ENCODE measurements at places on chromosomes 4 and X. TPM values are rescaled to one million over a fixed set of nuclear protein-coding genes. Genes with fewer than 3 reads are reported as not detected.
A peak's percentile ranks its signal among the peaks of the same experiment; 100 is the strongest.

DNA sequence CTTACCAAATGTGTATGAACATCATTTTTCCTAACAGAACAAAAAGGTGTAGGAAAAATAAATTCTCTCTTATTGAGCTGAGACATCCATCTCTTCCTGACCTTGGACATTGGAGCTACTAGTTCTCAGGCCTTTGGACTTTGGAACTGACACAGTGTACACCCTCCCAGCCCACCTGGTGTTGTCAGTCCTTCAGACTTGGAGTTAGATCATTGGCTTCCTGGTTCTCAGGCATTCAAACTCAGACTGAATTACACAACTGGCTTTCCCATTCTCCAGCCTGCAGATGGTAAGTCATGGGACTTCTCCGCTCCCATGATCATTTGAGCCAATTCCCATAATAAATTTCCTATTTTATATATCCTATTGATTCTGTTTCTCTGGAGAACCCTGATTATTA, 84.8 kb upstream of the EDNRA start:
- DNase-seq: no peak

DNA sequence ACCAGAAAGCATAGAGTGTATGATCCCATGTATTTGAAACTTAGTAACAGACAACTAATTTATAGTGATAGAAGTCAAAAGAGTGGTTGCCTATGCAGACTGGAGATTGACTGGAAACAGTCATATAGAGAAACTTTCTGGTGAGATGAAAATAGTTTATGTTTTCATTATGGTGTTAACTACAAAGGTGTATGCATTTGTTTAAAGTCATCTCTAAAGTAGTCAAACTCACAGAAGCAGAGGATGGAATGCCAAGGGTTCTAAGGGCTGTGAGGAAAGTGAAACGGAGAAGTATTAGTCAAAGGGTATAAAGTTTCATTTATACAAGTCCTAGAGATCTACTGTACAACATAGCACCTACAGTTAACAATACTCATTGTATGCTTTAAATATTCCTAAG, 45.8 kb downstream of the ENOX2 start:
- DNase-seq: no peak

DNA sequence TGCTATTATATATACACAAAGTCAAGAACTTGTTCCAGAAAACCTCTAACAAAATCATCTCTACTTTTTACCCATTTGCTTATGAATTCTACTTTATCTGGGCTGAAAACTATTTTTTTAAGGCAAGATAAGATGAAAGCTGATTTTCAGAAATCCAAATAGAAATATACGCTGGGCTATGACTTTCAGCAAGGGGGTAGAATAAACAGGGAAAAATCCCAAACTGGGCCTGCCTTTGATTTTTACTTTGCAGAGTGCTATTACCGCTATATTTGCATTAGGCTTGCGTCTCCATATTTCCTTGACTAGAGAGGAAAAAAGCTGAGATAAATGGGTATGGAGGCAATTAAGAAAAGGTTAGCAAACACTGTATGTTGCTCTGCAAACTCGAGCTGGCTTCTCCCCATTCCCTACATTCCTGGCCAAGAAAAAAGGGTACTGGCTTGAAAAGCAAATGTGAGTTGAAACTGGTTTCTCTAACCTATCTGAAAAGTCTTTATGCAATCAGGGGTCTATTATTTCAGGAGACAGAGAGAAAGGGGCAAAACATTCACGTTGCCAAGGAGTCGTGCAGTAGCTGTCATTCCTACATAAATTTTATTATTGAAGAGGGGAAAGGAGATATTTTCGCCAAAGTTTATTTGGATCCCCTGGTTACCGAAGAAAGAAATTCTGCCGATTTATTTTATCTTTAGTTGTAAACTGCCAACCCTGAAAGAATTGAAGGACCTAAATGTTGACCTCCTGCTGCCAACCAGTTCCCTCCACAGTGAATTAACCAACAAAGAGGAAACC, 2.2 kb downstream of the TMEM47 start:
- no peak for DNase-seq

GRCh38 chr4:170723171-170723570, 633.4 kb upstream of the AADAT start:
- no peak for DNase-seq

GRCh38 chr4:14165222-14165920, 537.8 kb upstream of the BOD1L1 start:
- no peak for DNase-seq

DNA sequence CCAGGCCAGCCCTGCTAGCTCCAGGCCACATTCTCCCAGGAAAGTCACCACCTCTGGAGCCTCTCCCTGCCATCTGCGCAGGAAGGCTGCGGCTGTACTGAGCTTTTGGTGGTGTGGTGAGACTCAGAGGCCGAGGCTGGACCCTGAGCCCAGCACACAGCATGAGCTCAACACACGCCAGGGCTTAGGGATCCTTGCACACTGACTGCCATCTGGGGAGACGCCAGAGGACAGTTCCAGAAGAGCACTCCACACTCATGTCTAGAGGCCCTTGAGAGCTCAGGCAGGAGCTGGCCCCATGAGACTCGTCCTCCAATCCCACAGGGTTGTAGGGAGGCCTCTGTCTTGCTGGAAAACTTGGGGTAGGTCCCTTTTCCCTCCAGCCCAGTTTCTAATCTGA, 40.6 kb downstream of the ABLIM2 start:
- no peak for DNase-seq

DNA sequence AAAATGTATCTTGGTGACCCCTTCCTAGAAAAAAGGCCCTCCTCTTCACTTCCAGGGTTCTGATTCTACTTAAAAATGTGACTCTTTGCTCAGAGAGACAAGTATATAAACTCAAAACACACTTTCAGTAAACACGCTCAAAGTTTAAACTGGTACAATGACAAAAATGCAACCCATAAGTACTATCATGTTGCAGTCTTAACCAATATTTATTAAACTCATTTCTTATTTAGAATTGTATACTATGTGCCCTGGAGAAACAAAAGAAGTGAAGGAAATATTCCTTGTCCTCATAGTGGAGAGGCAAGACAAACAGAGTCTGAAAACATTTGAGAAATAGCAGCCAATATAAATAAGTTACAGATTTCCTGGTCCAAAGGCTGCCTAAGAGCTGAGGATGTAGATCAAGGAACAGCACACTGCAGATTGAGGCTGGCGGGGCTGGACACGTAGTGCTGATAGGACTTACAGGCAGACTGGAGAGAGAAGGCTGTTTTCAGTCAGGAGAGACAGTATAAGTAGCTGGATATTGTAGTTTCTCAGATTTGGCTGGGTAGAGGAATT, 39.1 kb upstream of the ANXA3 start:
- no peak for DNase-seq

DNA sequence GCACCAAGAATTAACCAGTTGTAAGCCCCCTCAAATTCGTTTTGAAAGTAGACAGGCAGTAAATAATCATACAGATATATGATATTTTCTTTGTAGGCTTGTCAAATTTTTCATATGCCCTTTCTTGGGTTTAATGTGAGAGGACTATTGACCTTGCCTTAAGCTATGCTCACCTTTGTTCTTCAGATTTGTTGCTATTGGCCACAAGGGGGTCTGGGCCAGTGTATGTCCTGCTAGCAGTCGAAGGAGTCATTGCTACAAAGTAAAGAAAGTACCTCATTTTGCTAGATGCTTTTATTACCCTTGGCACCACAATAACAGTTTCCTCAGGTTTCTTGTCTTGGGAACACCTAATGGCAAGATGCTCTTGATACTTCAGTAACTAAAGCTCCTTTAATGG, 51.7 kb downstream of the IGSF1 start:
- no peak for DNase-seq

DNA sequence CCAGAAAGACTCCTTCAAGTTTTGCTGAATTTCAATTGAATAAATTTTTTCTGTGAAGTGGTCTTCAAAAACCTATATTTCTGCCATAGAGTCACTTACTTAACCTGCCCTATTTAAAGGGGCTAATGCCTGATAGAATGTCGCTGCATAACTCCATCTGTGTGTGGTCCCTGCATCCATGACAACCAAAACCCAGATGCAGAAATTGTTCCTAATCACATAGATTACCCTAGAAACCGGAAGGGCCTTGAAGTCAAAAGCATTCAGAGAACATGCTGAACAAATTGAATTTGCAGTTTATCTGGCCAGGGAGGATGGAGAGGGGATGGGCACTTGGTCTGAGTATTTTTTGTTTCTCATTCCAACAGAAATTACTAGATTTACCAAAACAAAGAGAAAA, 1.5 kb upstream of the PARM1 start:
- DNase-seq: no peak

GRCh38 chr4:173056710-173057109, 111.9 kb upstream of the GALNT7 start:
- DNase-seq: no peak

- no peak for DNase-seq
These were observed 446.8 kb downstream of the TRAM1L1 start for GRCh38 chr4:116638592-116638991.

- no peak for DNase-seq
These were observed 779.0 kb upstream of the INTU start for GRCh38 chr4:126853715-126854114.

- peak; percentile 67 for DNase-seq
These were observed 16.4 kb upstream of the NKRF start for GRCh38 chrX:119622356-119623232.

- peak; percentile 51 for DNase-seq
These were observed 82.3 kb downstream of the FREM3 start for GRCh38 chr4:143617994-143618679.

DNA sequence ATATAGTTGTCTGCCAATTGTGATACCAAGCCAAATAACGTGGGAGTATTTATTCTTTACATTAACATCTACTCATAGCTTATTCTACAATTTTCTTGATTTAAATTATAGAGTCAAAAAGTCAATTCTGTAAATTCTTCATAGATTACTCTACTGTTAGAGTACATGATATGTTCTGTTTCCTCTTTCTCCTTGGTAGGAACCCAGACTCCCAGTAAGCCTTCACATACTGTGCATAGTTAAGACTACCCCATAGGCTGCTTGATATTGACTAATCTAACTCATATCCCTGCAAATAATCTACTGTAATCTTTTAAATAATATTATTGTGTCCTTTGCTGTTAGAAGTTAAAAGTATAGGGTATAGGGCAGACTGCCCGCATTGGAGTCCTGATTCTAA, 35.4 kb downstream of the BANK1 start:
- DNase-seq: no peak

DNA sequence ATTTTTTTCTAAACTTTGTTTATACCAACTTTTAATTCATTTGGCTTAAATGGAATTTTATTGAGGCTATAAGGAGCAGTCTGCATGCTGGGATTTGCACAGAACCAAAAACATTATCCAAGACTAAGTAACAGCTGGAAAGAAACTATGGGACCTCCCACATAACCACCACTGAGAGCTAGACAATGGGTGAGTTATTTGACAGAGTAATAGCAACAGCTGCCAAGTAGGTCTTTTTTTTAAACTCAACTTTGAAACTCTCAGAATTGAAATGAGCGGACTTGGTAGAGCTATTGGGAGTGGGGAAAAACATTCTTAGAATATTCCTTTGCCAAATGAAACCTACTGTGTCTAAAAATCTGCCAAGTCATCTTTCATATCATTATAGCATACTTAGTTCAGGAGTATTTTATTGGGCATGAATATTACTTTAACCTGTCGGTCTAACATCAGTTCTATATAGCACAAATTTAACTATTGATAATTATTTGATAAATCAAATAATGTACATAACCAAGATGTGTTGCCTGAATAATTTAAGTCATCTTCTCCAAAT, 1428.0 kb downstream of the PCDH7 start:
- DNase-seq: no peak

DNA sequence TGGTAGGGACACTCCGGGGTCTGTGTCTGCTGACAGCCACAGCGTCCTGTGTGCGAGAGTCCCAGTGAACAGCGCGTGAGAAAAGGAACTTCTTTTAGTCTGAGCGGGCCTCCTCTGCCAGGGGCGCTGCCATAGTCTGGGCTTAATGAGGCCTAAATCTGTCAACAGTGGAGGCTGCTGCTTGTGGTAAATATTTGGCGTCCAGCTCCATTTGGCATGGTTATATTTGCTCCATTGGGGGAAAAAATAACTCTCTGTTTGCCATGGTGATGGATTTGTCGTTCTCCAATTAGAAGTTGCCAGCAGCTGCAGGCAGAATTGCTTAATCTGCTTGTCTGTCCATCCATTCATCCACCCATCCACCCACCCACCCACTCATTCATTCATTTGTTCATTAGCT, 71.4 kb upstream of the PSAPL1 start:
- DNase-seq: no peak

- no peak for DNase-seq
These were observed 99.1 kb downstream of the AFF1 start for GRCh38 chr4:87033902-87034301.

- peak; percentile 63 for DNase-seq
These were observed 84.3 kb downstream of the REPS2 start for GRCh38 chrX:17030580-17031270.

GRCh38 chr4:143189528-143189927, 4.8 kb downstream of the USP38 start:
- DNase-seq: no peak

DNA sequence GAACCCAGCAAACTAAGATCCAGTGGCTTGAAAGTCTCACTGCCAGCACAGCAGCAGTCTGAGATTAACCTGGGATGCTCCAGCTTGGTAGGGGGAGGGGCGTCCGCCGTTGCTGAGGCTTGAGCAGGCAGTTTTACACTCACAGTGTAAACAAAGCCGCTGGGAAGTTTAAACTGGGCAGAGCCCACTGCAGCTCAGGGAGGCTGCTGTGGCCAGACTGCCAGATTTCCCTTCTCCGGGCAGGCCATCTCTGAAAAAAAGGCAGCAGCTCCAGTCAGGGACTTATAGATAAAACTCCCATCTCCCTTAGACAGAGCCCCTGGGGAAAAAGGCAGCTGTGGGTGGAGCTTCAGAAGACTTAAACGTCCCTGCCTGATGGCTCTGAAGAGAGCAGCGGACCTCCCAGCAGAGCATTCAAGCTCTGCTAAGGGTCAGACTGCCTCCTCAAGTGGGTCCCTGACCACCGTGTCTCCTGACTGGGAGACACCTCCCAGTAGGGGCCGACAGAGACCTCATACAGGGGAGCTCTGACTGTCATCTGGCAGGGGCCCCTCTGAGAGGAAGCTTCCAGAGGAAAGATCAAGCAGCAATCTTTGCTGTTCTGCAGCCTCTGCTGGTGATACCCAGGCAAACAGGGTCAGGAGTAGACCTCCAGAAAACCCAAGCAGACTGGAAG, 45.1 kb upstream of the CDX4 start:
- no peak for DNase-seq

GRCh38 chrX:154467556-154467955, 9.5 kb downstream of the PLXNA3 start:
- no peak for DNase-seq

GRCh38 chrX:149185087-149185486, 320.0 kb downstream of the IDS start:
- DNase-seq: no peak

Gene XK
- 0.86 TPM for total RNA-seq

Gene PDK3
- 4.5 TPM for total RNA-seq

Gene HSD17B13
- not detected for total RNA-seq

Gene SORBS2
- 1.7 TPM for total RNA-seq

Gene SRP72
- 62.5 TPM for total RNA-seq

Gene TRMT10A
- total RNA-seq: 4.5 TPM

Gene HPGDS
- total RNA-seq: not detected

Gene SLC6A8
- 12.2 TPM for total RNA-seq

Gene VGLL1
- total RNA-seq: not detected

Gene RNF128
- total RNA-seq: 0.43 TPM

Gene AMBN
- total RNA-seq: not detected

Gene SOWAHD
- not detected for total RNA-seq

Gene FGA
- total RNA-seq: not detected

Gene IBSP
- not detected for total RNA-seq

Gene YY2
- 1.6 TPM for total RNA-seq

Gene MAOA
- total RNA-seq: 2.6 TPM

Gene RPS6KA6
- total RNA-seq: 16.8 TPM

Gene SPP1
- total RNA-seq: 11.3 TPM

Measured in fibroblast of villous mesenchyme (primary cell).